Stimulated activated CD4-positive, alpha-beta T cell treated with anti-CD3 and anti-CD28 coated beads, Interleukin-15, amount 100 ng/mL, for 1 hour (primary cell): ENCODE measurements at places on chromosomes 5 and 9.

- DNase-seq = no peak
These were observed 5.6 kb upstream of the PAEP start for GRCh38 chr9:135555910-135556309.

DNA sequence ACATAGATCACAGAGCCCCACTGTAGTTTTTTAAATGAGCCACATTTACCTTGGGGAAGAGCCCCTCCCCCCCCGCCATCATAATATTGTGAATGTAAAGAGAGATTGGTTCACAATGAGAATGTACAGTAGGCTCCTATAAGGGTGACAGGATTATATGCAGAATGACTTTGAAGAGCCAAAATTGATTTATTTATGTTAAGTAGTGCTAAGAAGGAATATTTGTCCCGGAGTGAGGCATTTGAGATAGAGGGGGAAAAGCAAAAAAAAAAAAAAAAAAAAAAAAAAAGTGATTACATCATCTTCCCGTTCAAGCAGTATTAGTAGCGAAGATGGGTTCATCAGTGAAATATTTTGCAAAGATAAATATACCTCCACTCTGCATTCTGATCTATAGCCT is 73.9 kb downstream of the PIK3R1 start:
- no peak for DNase-seq

DNA sequence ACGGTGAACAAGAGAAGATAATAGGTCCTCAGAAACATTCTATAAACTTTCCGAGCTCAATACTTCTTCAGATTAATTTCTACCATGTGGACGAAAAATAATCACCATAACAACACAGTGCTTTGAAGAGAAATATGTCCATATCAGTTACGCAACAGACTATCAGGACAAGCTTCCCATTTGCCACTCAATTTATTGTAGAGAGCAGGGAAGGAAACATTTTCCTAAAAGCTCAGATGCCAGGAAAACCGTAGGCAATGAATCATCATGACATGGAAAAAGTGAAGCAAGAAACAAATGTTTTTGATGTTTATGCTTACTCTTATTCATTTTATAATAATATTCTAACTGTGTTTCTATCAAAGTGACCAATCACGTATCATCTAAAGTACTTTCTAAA is 87.6 kb downstream of the S1PR3 start:
- DNase-seq = no peak

GRCh38 chr5:160869989-160870521 is 18.0 kb upstream of the ATP10B start:
- no peak for DNase-seq

GRCh38 chr5:74052441-74053221 is 426.6 kb downstream of the ARHGEF28 start:
- DNase-seq = no peak

GRCh38 chr5:572398-573019 is 39.6 kb upstream of the CEP72 start:
- DNase-seq = no peak

DNA sequence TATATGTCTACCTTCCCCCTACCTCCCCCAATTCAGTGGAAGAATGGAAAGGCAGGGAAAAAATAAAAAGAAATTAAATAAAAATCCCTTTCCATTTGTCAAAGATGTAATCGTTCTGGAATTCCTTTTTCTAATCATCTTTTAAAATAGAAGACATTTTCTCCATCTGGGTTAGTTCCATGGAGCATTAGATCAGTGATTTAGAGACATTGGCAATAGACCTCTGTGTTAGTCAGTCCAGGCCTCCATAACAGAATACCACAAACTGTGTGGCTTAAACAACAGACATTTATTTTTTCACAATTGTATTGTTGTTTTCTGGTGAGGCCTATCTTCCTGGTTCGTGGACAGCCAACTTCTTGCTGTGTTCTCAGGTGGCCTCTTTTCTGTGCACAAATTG is 516.6 kb upstream of the DAB2 start:
- no peak for DNase-seq

- DNase-seq = no peak
These were observed 2.4 kb downstream of the EHMT1 start for GRCh38 chr9:137621131-137621757.

DNA sequence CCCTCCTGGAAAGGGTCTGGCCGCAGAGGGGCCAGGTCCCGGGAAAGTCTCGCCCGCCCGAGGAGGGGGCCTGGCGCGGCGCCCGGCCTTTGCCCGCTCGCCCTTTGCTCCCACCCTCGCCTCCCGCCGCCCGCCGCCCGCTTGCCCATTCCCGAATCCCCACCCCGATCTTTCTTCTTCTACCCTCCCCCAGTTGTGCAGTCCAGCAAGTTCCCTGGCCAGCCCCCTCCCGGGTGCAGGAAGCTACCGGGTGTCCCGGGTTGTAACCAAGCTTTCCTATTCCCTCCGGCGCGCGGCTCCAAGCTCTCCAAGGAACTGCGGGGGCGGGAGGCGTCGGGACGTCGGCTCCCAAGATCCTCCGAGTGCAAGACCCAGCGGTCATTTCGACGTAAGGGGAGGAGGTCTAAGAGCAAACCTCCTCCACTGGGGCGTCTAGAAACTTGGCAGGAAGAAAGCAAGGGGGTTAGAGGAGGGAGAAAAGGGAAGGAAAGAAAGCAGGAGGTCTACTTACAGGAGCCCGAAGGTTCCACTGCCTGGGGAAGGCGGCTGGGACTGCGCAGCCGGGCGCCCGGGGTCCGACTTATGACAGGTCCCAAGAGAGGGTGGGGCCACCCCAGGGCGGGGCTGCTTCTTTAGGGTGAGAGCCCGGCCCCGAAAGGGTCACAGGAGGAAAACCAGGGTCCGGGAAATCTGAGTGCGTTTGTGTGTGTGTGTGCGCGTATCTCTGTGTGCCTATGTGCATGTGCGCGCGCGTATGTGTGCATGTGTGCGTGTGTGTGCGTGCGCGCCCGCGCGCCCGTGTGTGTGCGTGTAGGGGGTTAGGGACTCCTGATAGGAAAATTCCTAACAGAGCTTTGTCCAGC is at the start of gene PTGR1:
TSS of gene PTGR1 (minus strand) at position 556 of the 863 bp plus-strand sequence. CDS start 2,225 bp downstream, outside the sequence.
- no peak for DNase-seq

DNA sequence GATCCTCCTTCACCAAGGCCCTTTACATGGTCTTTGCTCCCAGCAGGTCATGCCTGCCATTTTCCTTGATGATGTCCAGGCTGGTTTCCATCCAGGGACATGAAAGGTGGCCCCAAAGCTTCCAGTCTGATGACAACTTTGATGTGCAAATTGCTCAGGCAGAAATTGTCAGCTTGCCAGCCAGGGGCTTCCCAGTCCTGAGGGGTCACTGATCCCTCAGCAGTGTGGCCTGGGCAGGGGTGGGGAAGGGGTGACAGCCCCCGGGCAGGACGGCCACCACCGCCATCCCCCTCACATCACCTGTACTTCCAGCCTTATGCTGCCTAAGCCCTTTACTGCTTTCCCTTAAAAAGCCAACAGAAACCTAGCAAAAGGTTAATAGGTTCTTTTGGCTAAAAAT is 96.3 kb downstream of the ANKRD33B start:
- no peak for DNase-seq

- DNase-seq = no peak
These were observed 614 bp upstream of the CPLANE1 start for GRCh38 chr5:37249815-37250164.

DNA sequence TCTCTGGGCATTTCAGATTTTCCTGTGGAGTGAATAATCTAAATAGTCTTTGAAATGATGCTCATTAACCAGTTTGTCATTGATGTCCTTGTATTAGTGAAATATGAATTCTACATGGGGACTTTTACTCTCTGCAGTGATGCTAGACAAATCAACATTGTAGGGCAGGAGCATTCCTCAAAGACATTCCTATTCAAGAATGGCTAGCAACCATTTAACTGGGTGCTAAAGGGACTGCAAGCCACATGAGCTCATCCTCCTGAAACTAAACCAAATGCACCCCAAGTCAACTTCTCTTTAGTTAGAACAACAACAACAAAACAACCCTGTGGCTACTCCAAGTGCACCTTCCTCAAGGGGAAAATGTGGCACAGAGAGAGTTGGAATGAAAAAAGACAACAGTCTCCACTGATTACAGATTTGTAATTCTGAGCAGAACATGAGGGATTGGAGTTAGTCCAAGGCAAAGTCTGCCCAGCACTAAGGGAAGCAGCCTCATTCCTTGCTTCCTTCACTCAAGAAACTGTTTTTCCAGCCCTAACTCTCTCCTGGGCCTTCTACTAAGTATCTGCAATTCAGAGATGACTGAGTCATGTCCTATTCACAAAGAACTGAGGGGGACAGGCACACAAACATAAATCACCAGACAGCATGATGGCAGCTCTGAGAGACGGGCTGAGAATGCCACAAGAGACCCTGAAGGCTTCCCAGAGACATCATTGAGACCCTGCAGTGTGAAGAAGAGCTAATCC is 82.0 kb upstream of the WWC1 start:
- DNase-seq = no peak

DNA sequence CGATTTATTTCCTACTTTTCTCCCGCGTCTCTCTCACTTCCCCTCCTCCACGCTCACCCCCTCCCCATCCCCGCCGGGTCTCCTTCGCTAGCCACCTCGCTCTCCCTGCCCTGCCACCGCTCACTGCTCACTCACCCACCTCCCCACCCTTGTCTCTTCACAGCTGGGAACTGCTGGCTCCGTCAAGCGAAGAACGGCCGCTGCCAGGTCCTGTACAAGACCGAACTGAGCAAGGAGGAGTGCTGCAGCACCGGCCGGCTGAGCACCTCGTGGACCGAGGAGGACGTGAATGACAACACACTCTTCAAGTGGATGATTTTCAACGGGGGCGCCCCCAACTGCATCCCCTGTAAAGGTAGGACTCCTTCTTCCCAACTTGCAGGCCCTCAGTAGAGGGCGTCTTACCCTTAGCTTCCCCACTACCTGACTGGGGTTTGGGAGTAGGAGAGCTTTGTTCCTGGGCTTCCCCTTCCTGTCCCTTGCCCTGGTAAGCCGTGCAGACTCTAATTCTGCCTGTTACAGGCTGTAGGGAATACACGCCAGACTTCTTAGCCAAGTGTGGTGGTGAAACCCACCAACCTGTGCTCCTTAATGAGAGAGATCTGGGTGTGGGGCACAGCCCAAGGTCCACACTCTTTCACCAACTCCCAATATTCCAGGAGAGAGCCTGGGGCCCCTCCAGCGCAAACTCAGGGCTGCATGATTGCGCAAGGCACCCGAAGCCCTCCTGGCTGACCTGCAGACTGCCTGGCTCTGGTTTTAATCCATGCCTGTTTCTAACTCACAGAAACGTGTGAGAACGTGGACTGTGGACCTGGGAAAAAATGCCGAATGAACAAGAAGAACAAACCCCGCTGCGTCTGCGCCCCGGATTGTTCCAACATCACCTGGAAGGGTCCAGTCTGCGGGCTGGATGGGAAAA is 2.5 kb downstream of the FST start:
- no peak for DNase-seq

GRCh38 chr5:38023371-38023770 is 183.5 kb upstream of the GDNF start:
- no peak for DNase-seq

- DNase-seq = no peak
These were observed 6.5 kb downstream of the TNPO1 start for GRCh38 chr5:72822944-72823343.

- DNase-seq = no peak
These were observed 4.2 kb upstream of the RNF180 start for GRCh38 chr5:64161420-64161819.

DNA sequence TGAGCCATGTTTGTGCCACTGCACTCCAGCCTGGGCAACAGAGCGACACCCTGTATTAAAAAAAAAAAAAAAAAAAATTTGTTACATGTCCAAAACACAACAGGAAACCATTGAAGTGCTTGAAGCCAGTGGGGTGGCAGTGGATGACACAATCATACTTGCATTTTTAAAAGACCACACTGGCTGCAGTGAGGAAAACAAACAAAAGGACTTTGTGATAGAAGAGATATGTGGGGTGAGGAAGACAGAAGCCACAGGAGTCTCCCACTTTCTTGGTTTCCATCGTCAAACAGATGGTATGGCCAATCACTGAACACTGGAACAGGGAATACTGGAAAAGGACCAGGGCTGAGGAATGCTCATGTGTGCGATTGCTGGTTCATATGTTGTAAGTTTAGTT is 20.9 kb upstream of the COMMD10 start:
- no peak for DNase-seq

GRCh38 chr5:115549154-115549553 is 4.6 kb upstream of the FEM1C start:
- no peak for DNase-seq
